K562 (cell line): ENCODE measurements at places on chromosomes 3 and 15. TPM values are rescaled to one million over a fixed set of nuclear protein-coding genes. Genes with fewer than 3 reads are reported as not detected.

CYP1A2 gene
- not detected in 2 replicates for polyA plus RNA-seq

ARGFX gene
- polyA plus RNA-seq = not detected in 2 replicates

SMAD6 gene
- 4.6 and 6.9 TPM in 2 replicates for polyA plus RNA-seq

GOLGA8S gene
- polyA plus RNA-seq = not detected in 2 replicates

RASL12 gene
- polyA plus RNA-seq = not detected in 2 replicates

LINS1 gene
- polyA plus RNA-seq = 18.5 and 21.5 TPM in 2 replicates

TNIK gene
- 22.2 and 22.3 TPM in 2 replicates for polyA plus RNA-seq

MEX3B gene
- polyA plus RNA-seq = 6.9 and 8.3 TPM in 2 replicates

MINAR1 gene
- polyA plus RNA-seq = 0.49 and 0.52 TPM in 2 replicates

SAXO2 gene
- 9.6 and 10.0 TPM in 2 replicates for polyA plus RNA-seq

ACTR8 gene
- polyA plus RNA-seq = 10.9 and 14.4 TPM in 2 replicates

NR1I2 gene
- not detected in 2 replicates for polyA plus RNA-seq

CORO2B gene
- not detected in 2 replicates for polyA plus RNA-seq

C2CD4A gene
- not detected in 2 replicates for polyA plus RNA-seq

HES1 gene
- 23.1 and 32.2 TPM in 2 replicates for polyA plus RNA-seq

TMC3 gene
- polyA plus RNA-seq = not detected in 2 replicates

ADAMTS17 gene
- polyA plus RNA-seq = not detected in 2 replicates

GABRB3 gene
- polyA plus RNA-seq = 0.23 and 0.27 TPM in 2 replicates

GCSAM gene
- not detected in 2 replicates for polyA plus RNA-seq

KLHL6 gene
- polyA plus RNA-seq = 1.7 and 2.1 TPM in 2 replicates

ARRDC4 gene
- 14.4 and 15.0 TPM in 2 replicates for polyA plus RNA-seq

MINDY4B gene
- not detected in 2 replicates for polyA plus RNA-seq

ST6GAL1 gene
- polyA plus RNA-seq = 74.1 and 80.6 TPM in 2 replicates

DET1 gene
- 6.9 and 7.3 TPM in 2 replicates for polyA plus RNA-seq

SUCNR1 gene
- polyA plus RNA-seq = 0.08 and 0.12 TPM in 2 replicates
